AG10803 (cell line): ENCODE measurements at places on chromosomes 6 and 20.

- DNase-seq: peak; percentile 29
Observed at GRCh38 chr20:17833036-17833674, 133.4 kb downstream of the BANF2 start.

DNA sequence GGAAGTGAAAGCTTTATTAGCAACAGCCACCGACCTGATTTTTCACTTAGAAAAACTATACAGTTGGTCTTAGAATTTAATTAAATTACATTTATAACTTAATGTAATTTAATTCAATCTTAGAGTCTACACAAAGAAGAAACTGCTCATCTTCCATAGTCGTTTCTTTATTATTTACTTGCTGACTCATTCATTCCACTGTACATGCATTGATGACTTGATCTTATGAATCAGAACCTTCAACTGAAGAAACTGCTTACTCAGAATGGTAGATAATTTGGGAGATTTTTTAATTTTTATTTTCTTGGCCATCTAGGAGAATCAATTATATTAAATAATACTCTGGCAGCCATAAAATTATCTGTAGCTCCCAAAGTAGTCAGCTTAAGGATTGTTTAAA is 1021.6 kb upstream of the FLRT3 start:
- DNase-seq: no peak

GRCh38 chr6:54586251-54586650 is 260.3 kb upstream of the FAM83B start:
- DNase-seq: peak; percentile 69

DNA sequence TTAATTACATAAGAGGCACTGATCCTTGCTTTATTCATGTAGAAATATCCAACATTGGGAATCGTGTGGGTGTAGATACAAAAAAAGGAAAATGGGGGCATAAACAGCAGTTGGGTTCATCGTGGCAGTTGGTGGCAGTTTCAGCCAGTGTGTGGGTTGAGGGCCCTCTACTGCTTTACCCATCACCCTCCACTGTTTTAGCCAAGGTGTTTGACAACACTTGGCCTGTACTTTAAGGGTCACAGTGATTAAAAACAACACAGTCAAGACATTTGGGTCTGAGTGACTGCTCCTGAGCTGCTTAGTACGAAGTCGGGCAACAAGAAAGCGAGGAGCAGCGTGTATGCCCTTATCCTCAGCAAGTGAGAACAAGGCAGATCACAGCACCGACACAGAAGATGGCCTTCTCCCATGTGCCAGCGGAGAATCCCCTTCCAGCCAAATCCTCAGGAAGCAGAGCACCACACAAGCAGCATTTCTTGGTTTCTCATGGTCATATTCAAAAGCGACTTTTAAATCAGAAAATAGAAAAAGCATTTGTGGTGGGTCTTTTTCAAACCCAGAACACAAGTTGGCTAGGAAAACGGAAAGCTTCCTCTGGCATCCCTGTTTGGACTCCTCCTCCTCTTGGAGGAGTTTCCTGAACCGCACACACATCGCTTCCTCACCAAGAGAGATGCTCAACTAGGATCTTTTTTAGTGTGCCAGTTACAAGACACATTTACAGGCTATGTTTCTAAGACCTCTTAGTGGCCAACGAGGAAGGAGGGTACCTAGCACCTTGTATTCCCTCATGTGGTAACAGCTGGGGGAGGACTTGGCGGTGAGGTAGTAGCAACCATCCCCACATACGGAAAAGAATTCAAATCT is 23.5 kb downstream of the EIF2S2 start:
- DNase-seq: no peak

DNA sequence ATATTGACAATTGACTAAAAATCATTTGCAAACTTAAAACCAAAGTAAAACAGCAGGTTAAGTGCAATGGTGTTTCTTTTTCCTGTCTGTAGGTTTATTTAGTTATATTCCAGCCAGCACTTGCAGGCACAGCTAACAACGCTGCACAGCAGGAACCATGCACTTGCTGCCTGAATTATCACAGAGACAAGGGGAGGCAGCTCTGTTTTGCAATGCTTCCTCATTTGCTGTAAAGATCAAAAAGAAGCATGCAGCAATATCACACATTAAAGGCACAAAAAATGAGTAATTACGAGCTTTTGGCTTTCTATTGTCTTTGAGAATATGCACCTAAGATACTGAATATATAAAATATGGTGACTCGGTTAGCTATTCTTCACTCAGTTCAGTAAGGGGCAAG is 241.9 kb downstream of the EPHA7 start:
- DNase-seq: no peak

DNA sequence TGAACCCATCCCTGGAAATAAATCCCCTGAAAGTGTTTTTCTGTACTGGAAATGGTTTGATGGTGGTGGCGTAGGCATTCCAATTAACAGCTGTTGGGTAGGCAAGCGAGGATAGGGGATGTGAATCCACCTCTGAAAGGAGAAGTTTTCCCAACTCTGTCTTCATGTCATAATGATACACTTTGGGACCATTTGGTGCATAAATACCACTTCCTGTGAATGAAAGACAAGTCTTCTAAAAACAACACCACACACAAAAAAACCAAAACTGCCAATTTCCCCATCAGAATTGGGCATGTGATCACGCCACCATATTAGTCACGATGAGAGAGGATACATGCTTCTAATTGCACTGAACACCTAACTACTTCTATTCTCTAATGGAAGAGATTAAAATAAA is 6.4 kb downstream of the VNN2 start:
- no peak for DNase-seq

DNA sequence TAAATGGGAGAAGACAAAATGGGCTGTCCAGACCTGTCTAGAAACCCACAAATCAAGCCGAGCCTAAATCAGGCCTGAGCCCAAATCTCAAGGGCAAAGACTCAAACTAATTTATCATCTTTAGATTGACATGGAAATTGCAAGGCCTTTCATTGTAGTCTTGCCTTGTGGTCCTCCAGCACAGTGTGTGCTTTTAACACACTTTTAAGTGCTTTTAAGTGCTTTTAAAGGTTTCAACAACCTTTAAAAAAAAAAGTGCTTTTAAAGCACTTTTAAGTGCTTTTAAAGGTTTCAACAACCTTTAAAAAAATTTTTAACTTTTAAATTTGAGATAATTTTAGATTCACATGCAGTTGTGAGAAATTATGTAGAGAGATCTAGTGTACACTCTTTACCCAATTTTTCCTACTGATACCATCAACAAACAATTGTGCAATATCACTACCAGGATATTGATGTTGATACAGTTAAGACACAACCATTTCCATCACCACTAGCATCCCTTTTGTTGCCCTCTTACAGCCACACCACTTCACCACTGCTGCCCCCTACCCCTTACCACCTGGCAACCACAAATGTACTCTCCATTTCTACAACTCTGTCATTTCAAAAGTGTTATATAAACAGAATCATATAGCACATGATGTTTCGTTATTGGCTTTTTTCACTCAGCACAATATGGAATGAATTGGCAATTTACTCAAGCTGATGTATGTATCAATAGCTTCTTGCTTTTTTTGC is 23.1 kb upstream of the DCBLD1 start:
- no peak for DNase-seq

DNA sequence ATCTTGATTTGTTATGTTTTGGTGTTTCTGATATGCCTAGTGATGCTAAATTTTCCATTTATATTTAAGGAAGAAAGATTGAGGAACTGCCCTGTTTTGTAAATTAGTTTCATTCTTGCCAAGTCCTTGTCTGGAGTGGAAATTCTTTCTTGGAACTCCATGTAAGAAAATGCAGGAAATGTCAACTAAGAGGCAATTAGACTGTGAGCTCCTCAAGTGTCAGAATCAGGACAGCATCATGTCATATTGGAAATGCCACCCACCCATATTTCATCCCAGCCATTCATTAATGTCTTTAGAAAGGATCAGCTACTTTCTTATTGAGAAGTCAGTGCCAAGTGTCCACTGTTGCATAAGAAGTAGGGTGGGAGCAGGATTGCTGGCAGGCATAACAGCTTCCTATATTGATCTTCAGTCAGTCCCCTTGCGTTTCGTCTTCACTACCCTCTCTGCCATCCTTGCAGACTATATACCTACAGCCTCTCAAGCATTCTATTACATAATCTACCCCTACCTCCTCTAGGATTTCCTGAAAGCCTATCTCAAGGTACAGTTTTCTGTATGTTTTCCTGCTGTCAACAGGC is 42.4 kb downstream of the HAO1 start:
- DNase-seq: no peak

DNA sequence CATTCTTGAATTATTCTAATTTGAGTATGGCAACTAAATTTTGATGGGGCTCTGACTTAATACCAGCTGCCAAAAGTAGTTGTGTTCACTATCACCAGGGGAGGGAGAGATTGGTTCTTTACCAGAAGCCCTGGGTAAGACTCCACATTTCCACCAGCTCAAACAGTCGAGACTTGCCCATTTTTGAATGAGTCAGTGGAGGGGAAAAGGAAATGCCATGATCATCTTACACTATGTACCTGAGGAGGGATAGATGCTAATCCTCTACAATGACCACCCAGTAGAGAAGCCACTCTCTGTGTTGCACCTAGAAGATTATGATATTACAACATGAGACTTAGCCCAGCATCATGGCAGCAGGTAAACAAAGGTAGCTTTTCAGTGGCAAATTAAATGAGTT is 77.0 kb upstream of the SGK1 start:
- no peak for DNase-seq

- no peak for DNase-seq
Observed at GRCh38 chr6:43785220-43785752, 15.3 kb downstream of the VEGFA start.

GRCh38 chr6:65189236-65189881 is 517.7 kb downstream of the EYS start:
- no peak for DNase-seq

GRCh38 chr6:131225959-131226358 is 90.7 kb downstream of the AKAP7 start:
- no peak for DNase-seq

GRCh38 chr20:58177799-58178198 is 50.7 kb downstream of the ANKRD60 start:
- no peak for DNase-seq

- peak; percentile 37 for DNase-seq
Observed at GRCh38 chr6:3813150-3813780, 35.9 kb upstream of the FAM50B start.

GRCh38 chr6:13673825-13674444 is 37.7 kb downstream of the RANBP9 start:
- no peak for DNase-seq

DNA sequence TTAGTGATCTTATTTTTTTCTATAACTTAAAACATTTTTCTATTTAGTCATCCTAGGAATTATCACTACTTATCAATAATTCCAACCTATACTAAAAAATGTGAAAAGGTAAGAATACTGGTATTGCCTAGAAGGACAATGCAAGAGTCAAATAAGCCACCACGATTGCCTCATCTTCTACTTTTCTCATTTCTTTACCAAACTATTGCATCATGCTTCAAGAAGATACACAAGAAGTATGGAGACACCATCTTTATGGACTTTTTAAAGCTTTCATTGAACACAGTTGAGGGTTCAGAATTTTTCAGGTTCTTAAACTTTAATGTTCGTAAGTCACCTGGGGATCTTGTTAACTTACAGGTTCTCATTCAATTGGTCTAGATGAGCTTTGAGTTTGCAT is 25.9 kb downstream of the ELOVL2 start:
- no peak for DNase-seq

DNA sequence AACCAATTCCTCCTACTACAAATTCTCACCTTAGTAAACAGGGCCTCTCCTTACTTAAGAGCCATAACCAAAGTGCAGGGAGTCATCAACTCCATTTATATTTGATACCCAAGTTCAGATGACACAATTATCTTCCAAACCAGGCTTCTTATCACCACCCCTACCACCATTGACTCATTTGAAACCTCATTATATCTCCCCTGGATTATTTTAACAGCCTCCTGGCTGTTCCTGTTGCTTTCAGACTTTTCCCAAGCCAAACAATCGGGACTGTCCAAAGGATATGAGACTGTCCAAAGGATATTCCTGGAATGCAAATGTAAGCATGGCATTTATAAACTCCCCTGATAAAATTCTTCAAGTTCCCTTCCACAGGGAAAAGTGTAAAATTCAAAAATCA is 394.3 kb downstream of the MAFB start:
- no peak for DNase-seq

DNA sequence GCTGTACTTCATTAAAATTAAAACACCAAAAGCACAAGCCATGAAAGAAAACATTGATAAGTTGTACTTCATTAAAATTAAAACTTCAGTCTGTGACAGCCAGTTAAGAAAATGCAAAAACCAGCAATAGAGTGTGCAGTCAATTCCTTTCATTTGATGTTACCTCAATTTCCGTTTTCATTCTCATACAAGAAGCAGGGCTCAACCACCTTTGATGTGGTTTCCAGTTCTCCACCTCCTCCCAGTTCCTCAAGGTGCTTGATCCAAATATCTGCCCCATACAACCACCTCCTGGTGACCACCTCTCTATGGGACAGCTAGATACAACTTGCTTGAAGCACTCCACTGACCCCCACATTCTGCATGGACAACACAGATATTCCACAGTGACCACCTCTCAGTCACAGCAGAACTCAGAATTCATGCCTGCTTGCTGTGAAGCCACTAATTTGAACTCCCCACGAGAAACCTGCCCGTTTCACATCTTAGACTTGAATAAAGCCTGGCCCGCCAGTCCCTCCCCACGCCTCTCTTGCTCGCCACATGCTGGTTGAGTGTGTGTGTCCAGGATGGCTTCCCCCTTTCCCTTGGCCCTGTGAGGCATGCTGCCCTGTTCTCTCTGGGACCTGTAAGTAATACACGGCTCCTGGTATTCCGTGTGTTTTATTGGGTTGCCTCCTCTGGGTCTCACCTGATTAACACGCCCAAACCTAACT is 66.1 kb downstream of the FAM50B start:
- no peak for DNase-seq

- DNase-seq: no peak
Observed at GRCh38 chr6:21024616-21025015, 490.4 kb downstream of the CDKAL1 start.

- DNase-seq: no peak
Observed at GRCh38 chr6:153150752-153151440, 19.8 kb upstream of the RGS17 start.

DNA sequence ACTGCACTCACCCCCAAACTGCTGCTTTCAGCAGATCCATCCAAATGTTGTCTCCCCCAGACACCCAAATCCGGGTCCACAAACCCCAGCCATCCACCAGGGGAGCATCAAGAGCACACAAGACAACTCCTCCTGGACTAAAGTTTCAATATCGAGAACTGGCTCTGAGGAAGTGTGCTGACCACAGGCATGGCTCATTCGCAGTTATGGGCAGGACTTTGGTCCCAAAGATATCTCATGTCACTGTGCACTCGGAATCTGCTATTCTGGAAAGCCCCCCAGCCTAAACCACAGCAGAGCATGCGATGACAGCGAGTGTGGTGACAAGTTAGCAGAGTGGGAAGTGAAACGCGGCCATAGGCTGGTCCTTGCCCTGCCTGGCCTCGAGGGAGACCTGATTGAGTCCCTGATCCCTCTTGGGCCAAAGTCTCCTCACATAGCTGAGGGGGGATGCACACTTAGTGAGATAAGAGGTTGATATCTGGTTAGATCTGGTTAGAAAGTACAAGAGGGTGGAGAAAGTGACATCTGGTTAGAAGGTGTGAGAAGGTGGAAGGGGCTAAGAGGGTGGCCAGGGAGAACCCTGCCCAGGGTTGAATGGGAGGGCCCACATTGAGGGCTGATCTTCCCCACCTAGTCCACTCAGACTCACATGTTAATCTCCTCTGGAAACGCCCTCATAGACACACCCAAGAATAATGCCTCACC is 149.7 kb downstream of the MRPL14 start:
- no peak for DNase-seq

GRCh38 chr20:41360831-41361756 is 5.5 kb downstream of the EMILIN3 start:
- DNase-seq: no peak
